ENCODE measurements at places on chromosomes 3 and 15.

DNA sequence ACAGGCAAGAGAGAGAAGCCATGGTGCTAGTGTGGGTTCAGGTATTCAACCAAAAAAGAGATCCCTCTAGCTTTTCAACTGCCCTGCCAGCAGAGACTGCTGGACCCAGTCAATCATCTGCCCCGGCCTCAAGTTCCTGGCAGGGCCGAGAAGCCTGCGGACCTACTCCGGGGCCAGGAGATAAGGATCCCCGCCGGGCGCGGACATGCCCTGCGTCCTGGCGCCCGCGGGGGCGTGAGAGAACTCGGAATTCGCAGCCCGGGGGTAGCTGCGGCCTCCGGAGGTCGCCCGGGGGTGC is 821 bp upstream of the MAGI1 start:
- DNase-seq, result no peak

DNA sequence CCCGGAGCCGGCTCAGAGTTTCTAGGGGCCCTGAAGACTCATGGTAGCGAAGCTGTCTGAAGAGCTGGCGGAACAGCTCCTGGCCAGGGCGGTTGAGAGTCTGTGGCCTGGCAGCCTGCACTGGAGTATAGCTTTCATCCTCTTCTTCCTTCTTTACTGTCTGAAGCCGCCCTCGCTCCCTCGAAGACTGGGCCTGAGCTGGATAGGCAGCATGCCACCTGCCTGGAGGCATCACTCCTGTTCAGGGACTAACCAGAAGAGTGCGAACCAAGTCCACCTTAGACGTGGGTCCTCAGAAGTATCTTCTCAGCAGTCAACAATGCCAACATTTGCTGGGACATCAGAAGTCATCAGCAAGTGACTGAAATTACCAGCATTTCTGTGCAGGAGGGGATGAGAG is 22.2 kb downstream of the ZNF445 start:
- no peak for DNase-seq

GRCh38 chr3:113690482-113690881 is 6.0 kb downstream of the USF3 start:
- no peak for DNase-seq

DNA sequence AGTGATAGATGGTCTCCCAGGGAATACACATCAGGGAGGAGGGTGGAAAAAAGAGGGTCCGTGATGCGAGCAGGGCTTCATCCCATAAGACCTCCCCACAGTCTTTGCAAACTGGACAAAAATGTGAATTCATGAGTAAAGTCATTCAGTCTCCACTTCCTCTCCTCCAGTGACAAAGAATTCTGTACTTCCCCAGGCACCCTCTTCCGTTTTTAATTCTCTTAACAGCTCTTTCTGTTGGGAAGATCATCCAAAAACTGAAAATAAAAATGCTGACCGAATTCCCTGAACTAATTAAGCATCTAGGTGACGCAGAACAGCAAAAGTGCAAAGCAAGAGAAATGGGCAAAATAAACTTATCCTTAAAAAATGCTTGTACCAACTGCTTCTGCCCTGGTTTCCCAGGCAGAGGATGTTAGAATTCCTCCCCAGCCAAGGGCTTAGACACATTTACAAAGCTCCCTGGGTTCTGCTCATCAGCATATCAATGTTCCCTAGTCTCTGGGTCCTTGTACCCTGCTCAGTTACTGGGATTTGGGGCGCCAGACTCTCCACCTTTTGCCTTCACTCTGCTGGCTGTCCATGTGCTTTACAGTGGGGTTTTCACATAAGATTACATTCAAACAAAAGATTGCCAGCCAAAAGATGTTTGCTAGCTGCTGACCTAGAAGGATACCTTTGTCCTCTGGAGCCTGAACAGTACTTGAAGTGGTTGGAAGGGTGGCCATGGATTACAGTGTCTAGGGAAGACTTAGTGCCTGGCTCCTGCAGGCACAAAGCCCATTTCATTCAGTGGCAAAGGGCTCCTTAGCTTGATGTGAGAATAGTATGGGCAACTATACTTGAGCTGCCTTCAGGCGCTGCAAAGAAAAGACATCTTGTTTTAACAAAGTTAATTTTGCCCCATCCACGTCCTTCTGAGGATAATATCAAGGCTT is 69.4 kb downstream of the ARNT2 start:
- no peak for DNase-seq

DNA sequence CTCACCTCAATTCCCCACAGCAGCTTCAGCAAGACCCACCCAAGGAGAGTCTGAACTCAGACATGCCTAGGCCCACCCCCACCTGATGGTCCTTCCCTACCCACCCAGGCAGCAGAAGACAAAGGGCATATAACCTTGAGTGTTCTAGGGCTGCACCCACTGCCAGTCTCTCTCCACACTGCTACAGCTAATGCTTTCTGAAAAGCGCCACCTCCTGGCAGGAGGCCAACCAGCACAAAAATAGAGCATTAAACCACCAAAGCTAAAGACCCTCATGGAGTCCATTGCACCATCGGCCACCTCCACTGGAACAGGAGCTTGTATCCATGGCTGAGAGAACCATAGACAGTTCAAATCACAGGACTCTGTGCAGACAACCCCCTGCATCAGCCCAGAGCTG is 11.3 kb upstream of the RPL39L start:
- no peak for DNase-seq

- no peak for DNase-seq
Observed at GRCh38 chr15:33852094-33852493, 116.2 kb upstream of the CHRM5 start.

- no peak for DNase-seq
Observed at GRCh38 chr3:41199866-41200668, 762 bp downstream of the CTNNB1 start.

- DNase-seq, result no peak
Observed at GRCh38 chr3:66463730-66464511, 36.9 kb downstream of the LRIG1 start.

GRCh38 chr3:149473357-149474249 is 894 bp upstream of the TM4SF4 start:
- no peak for DNase-seq

DNA sequence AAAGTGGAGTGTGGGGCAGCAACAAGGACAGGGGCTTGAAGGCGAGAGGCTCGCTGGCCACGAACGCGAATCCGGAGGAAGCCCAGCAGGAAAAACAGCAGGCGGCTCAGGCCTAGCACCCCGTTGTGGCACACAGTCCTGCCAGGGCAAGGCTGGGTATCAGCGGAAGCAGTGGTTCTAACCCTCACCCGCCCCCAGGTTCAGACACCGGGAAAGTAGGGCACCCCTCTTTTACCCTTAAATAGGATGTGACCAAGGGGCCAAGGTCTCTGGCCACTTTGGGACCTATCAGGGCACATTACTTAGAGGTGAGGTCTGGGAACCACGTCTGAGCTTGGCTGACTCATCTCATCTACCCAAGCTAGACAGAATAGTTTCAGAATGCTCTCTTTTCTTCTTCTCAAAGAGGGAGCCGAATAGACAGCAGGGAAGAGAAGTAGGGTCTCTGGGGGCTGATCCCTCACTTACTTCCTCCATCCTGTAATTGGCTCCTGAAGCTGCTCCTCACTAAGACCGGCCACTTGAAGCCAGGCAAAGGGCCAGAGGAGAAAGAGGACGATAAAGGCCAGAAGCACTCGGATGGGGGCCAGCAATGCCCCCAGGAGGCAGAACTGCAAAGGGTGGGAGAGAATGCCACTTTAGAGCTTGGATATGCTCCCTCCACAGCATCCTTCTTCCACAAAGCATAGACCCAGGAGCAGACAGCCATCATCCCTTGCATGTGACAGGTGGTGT is 1.7 kb downstream of the LPCAT4 start:
- DNase-seq, result no peak

DNA sequence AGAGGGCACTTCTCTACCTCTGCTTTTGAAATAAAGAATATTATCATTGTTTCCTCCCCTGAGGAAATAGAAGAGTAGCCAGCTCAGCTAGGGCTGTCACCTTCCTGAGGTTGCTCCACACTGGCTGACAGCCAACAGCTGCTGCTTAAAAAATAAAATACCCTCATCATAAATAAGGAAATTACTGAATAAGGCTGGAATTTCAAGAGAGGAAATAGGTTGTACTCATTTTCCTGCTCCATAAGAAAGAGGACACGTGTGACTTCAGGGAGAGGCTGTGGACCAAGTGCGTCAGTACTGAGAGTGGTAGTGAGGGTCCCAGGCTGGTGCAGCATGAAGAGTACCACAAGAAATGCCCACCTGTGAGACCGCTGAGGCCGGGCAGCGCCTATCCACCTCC is 8.1 kb upstream of the C2CD4B start:
- DNase-seq, result no peak

DNA sequence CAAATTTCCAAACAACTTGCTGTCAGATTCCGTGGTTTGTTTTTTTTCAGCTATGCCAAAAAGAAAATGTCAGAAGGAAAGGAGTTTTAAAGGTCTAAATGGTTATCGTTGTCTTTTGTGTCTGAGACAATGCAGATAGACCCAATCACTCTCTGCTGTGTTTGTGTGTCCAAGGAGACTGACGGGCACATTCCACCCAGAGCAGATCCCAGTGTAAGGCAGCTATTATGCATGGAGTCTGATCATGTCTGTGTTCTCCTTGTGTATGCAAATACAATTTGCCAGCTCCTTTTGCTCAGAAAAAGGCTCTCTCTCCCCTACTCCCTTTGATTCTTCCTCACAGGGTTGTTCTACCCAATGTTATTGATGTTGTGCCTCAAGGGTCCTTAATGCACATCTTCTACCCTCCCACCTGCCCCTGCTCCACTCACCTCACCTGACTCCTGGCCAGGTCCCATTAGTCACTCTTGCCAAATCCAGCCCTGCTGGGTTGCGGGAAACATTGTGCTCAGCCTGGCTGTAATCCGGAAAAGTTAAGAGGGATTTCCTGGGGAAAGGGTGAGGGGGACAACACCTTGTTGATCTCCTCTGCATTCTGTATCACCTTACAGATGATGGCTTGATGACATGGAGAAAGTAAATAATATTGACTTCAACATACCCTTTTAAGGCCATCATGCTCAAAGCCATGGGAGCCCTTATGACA is 61.0 kb downstream of the OTOL1 start:
- no peak for DNase-seq
